ENCODE measurements at places on chromosomes 3 and 15. TPM values are rescaled to one million over a fixed set of nuclear protein-coding genes. Genes with fewer than 3 reads are reported as not detected.

Gene EIF4G1
- 300 TPM for total RNA-seq

Gene ITGB5
- 0.37 TPM for total RNA-seq

Gene GBE1
- total RNA-seq: 17.9 TPM

DNA sequence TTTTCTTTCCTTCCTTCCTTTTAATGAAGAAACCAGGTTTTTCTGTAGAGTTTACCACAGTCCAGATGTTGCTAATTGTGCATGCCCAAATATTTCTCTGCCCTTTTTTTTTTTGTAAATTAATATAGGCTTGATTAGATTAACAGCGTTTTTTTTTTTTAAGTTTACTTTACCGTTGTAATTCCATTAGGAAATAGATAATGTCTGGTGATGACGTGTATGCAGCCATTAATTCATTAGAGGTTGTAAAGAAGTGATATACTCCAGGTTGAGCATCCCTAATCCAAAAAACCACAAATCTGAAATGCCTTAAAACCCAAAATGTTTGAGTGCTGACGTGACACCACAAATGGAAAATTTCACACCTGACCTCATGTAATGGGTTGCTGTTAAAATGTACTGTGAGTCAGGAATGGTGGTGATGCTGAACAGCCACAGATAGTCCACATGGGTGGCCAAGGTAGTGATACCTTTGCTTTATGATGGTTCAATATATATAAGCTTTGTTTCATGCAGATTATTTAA lies 43.2 kb downstream of the KNL1 start:
- no peak overlapping the region for H3K4me3 ChIP-seq
- H3K27ac ChIP-seq: no peak overlapping the region
- H3K4me1 ChIP-seq: no peaks in the 10 kb centered on the region
- DNase-seq: no peak
- H3K27me3 ChIP-seq: no peaks in the 10 kb centered on the region

DNA sequence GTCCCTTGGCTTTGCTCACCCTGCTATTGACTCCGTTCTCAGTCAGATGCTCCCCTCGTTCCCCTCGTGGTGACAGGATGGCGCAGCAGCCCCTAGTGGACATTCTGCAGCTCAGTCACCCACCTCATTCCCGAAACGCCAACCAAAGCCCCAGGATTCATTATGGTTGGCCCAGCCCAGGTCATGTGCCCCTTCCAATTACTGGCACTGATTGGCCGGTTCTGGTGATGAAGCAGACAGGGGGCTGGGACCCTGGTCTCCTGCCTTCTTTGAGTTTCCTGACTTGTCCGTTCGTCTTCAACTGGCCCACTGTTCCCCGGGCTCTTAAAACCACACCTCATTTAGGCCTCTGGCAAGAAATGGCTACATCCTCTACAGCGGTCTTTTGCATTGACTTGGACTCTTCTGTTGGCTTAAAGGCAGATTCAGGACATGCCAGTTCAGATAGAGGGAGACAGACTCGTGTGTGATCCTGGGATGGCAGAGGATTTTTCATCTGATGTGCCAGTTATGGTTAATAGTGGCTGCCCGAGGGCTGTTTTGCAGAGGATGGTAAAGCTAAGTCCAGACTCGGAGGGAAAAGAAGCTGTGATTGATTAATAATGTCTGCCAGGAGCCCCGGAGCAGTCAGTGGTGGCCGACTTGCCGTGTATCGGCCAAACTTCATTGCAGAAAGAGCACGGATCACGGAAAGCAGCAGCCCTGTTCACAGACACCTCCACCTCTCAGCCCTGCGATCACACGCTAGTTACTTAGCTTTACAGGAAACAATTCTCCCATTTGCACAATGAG lies 37.8 kb downstream of the LSM3 start:
- H3K4me3 ChIP-seq: no peak overlapping the region
- no peaks in the 10 kb centered on the region for H3K4me1 ChIP-seq
- no peak overlapping the region for H3K27ac ChIP-seq
- H3K27me3 ChIP-seq: peaks cover 9% of the 10 kb centered on the region

- no peak overlapping the region for H3K27ac ChIP-seq
- H3K36me3 ChIP-seq: no peaks in the 10 kb centered on the region
- DNase-seq: no peak
- H3K4me1 ChIP-seq: peaks cover 8% of the 10 kb centered on the region
These were observed 192.0 kb upstream of the TPRG1 start for GRCh38 chr3:188979669-188980310.

- H3K4me3 ChIP-seq: peak overlapping the region; percentile 57
- peak overlapping the region; percentile 19 for H3K27ac ChIP-seq
- H3K4me1 ChIP-seq: peaks cover 29% of the 10 kb centered on the region
- H3K27me3 ChIP-seq: peaks cover 63% of the 10 kb centered on the region
- H3K36me3 ChIP-seq: peaks cover 3% of the 10 kb centered on the region
These were observed 1.9 kb upstream of the NLGN1 start for GRCh38 chr3:173395412-173396181.

DNA sequence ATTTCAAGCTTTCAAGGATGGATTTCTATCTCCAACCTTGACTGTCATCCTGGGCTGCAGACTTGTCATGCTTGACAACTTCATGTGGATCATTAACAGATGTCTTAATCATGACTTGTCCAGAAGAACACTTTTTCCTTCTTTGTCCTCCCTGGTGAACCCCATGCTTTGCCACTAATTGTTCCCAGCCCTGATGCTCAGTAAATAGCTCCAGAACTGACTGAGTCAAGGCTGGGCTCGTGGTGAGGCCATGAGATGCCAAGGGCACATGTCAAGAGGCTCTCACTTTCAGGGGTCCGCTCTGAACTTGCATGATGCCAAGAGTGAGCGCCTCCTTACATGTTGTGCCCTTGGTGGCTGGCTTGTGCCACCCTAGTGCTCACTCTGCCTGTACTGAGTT lies 48.9 kb upstream of the KY start:
- H3K27me3 ChIP-seq: peaks cover 2% of the 10 kb centered on the region
- no peaks in the 10 kb centered on the region for H3K36me3 ChIP-seq
- no peaks in the 10 kb centered on the region for H3K4me1 ChIP-seq
- no peak for DNase-seq
- H3K4me3 ChIP-seq: no peak overlapping the region
